Activated T-cell treated with anti-CD3 and anti-CD28 coated beads for 4 hours (primary cell): ENCODE measurements at places on chromosomes 1 and 21.
A peak's percentile ranks its signal among the peaks of the same experiment; 100 is the strongest.

- DNase-seq = no peak
Observed at GRCh38 chr1:66532798-66533783, 862 bp upstream of the SGIP1 start.

GRCh38 chr1:96772972-96773371, 51.4 kb downstream of the PTBP2 start:
- DNase-seq = no peak

GRCh38 chr21:16533692-16534407, 804.1 kb downstream of the USP25 start:
- DNase-seq = no peak

GRCh38 chr1:205395616-205396015, 26.2 kb downstream of the LEMD1 start:
- no peak for DNase-seq

- no peak for DNase-seq
Observed at GRCh38 chr21:31905503-31906451, 33.0 kb downstream of the HUNK start.

- DNase-seq = peak; percentile 67
Observed at GRCh38 chr1:168225476-168226190, at the start of gene SFT2D2. SFT2D2 (plus strand) TSS chr1:168226004; CDS start chr1:168226080, 76 bp downstream.

- peak; percentile 14 for DNase-seq
Observed at GRCh38 chr1:93716941-93717368, 35.3 kb upstream of the BCAR3 start.

DNA sequence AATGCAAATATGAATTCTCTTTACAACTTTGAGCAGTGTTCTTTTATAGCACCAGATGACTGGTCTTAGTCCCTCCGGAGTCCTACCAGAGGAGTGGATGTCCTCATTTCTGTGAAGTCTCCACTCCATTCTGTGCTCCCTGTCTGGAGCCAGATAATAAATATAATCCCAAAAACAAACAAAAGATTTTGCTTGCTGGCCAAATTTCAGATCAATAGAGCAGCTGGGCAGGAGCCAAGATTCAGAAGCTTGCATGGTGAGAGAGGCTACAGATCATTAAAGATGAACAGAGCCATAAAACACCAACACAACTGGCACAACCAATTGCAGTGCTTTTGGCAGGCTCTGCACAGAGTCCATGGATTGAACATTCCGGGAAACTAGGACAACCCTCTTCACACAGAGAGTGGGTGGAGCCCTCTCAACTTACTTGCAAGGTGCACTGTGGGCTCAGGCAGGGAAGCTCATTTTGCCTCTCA, 231.5 kb upstream of the SNX7 start:
- no peak for DNase-seq

GRCh38 chr1:153396461-153396860, 5.6 kb upstream of the S100A8 start:
- DNase-seq = no peak

GRCh38 chr1:160888926-160889325, 3.9 kb upstream of the ITLN1 start:
- no peak for DNase-seq

DNA sequence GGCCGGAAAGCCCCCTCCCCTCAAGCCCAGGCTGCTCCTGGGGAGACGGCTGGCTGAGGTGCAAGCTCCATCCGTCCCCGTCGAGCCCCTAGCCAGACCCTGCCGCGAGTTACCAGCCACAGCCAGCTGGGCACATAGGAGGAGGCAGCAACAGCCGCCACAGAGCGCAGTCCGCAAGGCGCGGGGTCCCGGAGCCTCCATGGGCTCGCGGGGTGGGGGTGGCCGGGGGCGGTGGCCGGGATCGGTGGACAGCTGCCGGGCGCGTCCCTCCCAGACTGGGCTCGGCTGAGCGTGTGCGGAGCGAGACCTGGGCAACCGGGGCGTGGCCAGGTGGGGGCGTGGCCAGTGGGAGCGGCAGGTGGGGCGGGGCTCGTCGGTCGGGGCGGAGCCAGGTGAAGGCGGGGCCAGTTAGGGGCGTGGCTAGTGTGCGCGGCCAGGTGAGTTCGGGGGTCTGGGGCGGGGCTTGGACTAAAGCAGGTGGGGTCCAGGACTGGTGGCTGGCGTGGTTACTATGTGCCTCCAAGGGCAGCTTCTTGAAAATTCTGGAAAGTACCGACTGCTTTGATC, at the start of gene CD164L2:
TSS of gene CD164L2 (minus strand) at position 295 of the 567 bp plus-strand sequence. CDS start at position 201, 94 bp downstream.
- DNase-seq = no peak

- DNase-seq = no peak
Observed at GRCh38 chr1:209621741-209622655, 30.2 kb downstream of the LAMB3 start.

- no peak for DNase-seq
Observed at GRCh38 chr1:98792123-98792522, 130.6 kb downstream of the SNX7 start.

GRCh38 chr1:234139966-234140365, 233.3 kb upstream of the COA6 start:
- no peak for DNase-seq

DNA sequence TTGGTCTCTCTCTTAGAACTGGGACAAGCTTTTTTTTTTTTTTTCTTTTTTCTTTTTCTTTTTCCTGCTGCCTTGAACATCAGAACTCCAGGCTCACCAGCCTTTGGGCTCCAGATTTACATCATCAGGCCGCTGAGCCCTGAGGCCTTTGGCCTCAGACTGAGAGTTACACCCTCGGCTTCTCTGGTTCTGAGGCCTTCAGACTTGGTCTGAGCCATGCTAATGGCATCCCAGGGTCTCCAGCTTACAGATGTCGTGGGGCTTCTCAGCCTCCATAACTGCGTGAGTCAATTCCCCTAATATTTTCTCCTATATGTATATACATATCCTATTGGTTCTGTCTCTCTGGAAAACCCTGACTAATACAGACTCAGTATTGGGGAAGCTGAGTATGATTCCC, 36.5 kb upstream of the RC3H1 start:
- no peak for DNase-seq

GRCh38 chr1:114492978-114493377, 18.0 kb downstream of the TRIM33 start:
- no peak for DNase-seq

GRCh38 chr1:213327017-213327667, 276.1 kb downstream of the RPS6KC1 start:
- DNase-seq = no peak

DNA sequence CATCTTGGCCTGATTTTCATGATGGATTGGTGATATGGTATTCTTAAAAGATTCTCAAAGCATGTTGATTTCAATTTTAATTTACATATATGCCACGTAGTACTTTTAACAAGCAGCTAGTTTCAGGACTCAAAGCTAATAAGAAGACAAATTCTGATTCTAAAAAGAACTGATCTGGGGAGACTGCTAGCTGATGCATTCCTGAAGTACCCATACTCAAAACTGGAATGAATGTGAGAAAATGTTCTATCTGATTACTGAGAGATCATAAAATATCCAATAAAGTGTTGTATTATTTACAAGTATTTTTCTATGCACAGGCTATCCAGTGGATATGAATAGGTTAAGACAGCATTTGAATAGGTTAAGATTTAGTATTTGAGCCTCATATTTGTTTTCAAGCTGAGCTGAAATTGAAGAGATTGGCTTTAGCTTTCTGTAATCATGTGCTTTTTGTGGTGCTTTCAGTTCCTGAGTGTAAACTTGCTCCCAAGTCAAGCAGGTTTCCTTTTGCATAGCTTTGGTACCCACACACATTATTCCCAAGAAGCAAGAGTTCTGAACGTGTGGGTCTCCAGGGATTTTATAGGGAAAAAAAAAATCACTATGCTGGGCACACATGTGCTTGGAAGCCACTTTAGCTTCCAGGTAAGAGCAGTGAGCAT, 114.1 kb downstream of the VPS13D start:
- no peak for DNase-seq

- DNase-seq = no peak
Observed at GRCh38 chr1:11784256-11784992, 21.3 kb downstream of the MTHFR start.

DNA sequence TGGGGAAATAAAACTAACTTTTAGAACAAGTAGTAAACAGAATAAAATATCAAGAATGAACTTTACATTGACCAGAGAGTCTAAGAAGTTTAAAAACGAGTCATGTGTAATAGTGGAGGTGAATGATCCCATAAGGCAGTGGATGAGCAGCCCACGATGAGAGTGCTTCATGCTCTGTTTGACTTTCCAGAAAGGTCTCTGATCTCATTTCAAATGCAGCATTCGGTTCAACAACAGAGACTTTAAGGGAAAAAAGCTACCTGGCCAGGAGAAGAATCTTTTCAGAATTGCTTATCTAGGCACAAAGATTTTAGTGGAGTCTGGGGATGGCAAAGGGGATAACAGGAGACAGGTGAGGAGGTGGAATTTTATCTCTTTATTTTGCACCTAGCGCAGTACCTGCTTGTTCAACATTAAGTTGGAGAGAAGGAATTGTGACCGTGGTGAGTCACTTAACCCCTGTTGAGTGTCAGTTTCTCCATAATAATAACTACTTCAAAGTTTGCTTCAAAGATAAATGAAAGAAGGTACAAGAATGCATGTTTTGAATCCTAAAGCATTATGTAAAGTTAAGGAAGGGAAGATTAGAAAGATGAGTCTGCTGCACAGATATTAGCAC, 94.9 kb upstream of the KIF26B start:
- no peak for DNase-seq

DNA sequence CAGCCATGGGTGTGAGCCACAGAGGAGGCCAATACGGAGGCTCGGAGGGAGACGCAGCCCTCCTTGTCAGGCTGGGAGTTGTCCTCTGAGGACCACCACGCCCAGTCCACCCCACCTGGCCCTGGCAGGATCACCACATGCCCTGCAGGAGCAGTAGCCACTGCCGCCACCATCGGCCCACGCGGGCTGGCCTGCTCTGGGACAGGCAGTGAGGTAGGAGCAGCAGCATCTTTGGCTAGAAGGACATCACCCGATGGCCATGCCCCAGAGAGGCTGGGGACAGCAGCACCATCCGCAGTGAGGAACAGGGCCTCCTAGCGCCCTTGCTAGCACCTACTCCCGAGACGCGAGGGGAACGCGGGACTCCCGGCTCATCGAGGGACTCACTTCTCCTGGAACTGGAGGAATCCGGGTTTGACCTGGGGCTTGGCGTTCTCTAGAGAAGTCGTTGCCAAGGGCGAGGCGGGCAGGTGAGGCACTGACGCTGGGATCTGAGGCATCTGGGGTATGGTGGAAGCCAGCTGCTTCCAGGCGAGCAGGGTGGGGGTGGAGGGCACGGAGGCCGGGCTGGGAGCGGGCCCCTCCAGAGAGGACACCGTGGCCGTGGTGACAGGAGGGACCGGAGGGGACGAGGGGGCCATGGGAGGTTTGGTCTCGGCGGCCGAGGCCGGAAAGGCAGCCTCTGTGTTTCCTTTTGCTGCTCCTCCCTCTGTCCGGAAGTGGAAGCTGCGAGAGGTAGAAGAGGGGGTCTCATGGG, 148.9 kb downstream of the CASZ1 start:
- DNase-seq = no peak

DNA sequence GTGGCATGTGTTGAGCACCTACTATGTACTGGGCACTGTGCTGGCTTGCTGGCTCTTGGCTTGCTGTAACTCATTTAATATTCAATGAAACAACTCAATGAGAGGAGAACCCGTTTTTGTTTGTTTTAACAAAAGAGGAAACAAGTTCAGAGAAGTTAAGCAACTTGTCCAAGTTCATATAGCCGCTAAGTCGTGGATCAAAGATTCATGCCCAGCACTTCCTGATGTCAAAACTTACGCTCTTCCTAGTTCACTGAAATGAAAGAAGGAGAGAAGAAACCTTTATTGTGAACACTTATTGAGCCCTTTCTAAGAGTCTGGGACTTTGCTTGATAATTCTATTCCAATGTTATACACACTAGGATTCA, 475.9 kb downstream of the PTPRU start:
- DNase-seq = no peak

DNA sequence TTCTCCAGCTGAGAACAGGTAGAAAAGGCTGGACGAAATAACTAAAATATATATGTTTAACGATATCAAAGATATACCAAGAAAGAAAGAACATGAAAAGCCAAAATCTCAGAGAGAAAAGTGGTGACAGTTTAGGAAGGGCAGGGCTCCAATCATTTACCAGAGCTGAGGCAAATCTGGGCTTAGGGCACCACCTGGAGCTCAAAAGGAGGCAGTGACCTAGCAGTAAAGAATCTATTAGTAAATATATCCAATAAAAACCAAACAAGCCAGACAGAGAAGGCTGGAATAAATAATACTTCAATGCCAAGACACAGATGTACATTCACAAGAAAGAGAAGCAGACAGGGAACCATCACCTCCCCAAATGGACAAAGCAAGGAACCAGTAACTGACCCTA, 43.5 kb downstream of the CHIA start:
- DNase-seq = peak; percentile 24

- peak; percentile 31 for DNase-seq
Observed at GRCh38 chr1:19462781-19463503, 22.4 kb downstream of the CAPZB start.

- DNase-seq = no peak
Observed at GRCh38 chr1:202121006-202121405, 1.7 kb upstream of the GPR37L1 start.

GRCh38 chr21:27467366-27467765, 500.5 kb upstream of the ADAMTS5 start:
- DNase-seq = no peak

- no peak for DNase-seq
Observed at GRCh38 chr1:159881622-159882526, 18.1 kb downstream of the CFAP45 start.

DNA sequence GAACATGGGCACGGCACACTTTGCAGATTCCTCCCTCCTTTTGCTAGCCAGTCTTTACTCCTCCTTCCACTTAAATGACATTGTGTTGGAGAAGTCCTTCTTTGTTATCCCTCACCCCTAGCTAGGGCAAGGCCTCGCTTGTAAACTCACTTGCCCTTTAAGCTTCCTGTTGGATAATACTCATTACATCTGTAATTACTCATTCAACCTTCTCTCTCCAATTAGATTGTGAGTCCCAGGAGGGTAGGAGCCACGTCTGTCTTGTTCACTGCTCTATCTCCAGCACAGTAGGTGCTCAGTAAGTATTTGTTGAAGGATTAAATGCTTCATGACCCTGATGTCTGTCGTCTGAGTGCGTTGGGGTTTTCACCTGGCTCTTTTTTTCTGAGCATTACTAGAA, 98.7 kb upstream of the USP24 start:
- DNase-seq = no peak

GRCh38 chr21:29349702-29350101, 51.0 kb downstream of the BACH1 start:
- DNase-seq = no peak

DNA sequence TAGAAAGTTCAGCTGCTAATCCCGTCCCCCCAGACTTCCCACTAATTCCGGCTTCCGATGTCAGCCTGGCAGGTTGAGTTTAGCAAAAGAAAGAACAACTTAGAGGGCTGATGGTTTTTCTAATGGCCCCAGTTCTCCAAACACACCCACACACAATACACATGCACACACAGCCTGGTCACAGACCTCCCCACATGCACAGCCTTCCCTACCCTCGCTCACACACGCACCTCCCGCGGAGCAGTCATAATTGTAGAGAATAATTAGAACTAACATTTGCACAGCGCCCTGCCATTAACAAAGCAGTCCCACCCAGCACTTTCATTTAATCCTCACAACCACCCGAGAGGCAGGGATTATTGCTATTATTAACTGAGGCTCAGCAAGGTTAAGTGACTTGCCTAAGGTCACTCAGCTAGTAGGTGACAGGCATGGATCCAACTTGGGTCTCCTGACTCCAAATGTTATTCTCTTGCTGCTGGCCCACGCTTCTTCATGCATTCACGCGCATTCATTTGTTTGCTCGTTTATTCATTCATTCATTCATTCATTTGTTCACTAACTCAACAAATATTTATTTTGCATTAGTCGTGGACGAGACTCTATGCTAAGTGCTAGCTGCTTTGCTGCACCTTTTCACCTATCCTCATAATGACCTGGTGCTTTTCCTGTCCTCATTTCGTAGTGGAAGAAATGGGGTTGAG, 274.9 kb downstream of the FOXD2 start:
- DNase-seq = no peak

- DNase-seq = no peak
Observed at GRCh38 chr1:8780405-8780804, 37.0 kb downstream of the RERE start.
